Thoracic aorta (tissue), 2 donors: ENCODE measurements at places on chromosomes 1 and 21. TPM values are rescaled to one million over a fixed set of nuclear protein-coding genes. Genes with fewer than 3 reads are reported as not detected.

Gene CNN3
- total RNA-seq: 257 TPM

Gene COL8A2
- 41.6 TPM for total RNA-seq

Gene CLCNKB
- total RNA-seq: not detected

Gene PKN2
- 66.9 TPM for total RNA-seq

Gene ADAM30
- not detected for total RNA-seq

Gene UMODL1
- total RNA-seq: not detected

Gene S100A7A
- total RNA-seq: not detected

Gene C1orf53
- total RNA-seq: not detected

Gene OPTC
- total RNA-seq: not detected

Gene CACNA1S
- total RNA-seq: not detected

Gene SLC30A10
- not detected for total RNA-seq

Gene CD247
- total RNA-seq: 8.5 TPM
